ENCODE measurements at places on chromosomes 4 and X. TPM values are rescaled to one million over a fixed set of nuclear protein-coding genes. Genes with fewer than 3 reads are reported as not detected.

The AKAP4 gene
- not detected for total RNA-seq

DNA sequence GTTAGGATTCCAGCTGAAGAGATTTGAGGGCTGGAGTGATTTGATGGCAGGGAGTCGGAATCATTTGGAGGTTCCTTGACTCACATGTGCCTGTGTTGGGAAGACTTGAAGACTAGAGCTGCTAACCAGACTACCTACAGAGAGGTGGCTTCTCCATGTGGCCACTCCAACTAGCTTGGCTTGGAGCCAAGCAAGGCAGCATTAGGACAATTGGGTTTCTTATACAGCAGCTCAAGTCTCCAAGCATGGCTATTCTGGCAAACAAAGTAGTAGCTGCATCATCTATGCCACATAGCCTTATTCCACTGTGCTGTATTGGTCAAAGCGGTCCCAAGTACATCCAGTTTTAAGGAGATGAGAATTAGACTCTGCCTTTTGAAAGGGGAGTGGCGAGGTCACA lies 171.7 kb upstream of the SLC4A4 start:
- DNase-seq, result no peak

DNA sequence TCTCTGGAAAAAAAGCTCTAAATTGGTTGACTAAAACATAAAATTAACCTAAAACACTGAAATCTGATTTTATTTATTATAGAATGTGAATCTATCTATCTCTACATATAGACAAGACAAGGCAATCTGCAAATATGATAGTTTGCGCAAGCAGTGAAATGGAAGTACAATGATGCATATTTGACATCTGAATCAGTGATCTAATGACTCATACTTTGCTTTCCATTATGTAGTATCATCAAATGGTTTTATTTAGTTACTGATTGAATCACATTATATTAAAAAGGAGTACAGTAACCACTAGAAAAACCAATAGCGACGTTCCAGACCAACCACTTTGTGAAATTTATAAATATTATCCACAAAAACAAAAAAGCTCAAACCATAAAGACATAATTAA lies 1969.3 kb downstream of the PCDH7 start:
- no peak for DNase-seq

- DNase-seq, result no peak
Observed at GRCh38 chr4:83929550-83929949, 393.6 kb downstream of the GPAT3 start.

The NDP gene
- not detected for total RNA-seq

GRCh38 chr4:913280-913618 lies 18.9 kb downstream of the GAK start:
- no peak for DNase-seq

GRCh38 chr4:172989984-172990820 lies 178.4 kb upstream of the GALNT7 start:
- no peak for DNase-seq

The MAGEB10 gene
- total RNA-seq, result not detected

The HAUS7 gene
- 59.9 TPM for total RNA-seq

- no peak for DNase-seq
Observed at GRCh38 chr4:72286185-72286584, 254.4 kb downstream of the NPFFR2 start.

DNA sequence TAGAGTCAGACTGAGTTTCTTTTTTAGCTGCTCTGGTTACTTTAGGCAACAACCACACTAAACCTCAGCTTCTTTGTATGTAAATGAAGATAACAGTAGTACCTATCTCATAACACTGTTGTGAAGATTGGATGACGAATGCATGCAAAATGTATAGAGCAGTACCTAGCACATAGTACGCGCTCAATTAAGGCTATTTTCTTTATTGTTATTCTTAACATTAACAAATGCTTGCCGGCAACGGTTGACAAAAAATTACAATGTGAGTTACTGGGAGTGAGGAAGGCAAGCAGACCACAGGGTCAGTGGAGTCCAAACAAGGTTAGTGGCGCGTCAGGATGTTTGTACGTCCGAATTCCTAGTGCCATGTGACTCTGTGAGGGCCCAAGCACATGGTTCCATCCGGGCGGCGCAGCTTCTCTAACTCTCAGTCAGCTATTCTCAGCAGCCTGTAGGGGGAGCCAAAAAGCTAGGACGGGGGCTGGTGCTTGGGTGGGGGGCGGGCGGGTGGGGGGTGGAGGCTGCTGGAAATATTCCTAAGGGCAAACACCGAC lies 821 bp upstream of the NALF2 start:
- no peak for DNase-seq

The PLS3 gene
- total RNA-seq, result 164 TPM

DNA sequence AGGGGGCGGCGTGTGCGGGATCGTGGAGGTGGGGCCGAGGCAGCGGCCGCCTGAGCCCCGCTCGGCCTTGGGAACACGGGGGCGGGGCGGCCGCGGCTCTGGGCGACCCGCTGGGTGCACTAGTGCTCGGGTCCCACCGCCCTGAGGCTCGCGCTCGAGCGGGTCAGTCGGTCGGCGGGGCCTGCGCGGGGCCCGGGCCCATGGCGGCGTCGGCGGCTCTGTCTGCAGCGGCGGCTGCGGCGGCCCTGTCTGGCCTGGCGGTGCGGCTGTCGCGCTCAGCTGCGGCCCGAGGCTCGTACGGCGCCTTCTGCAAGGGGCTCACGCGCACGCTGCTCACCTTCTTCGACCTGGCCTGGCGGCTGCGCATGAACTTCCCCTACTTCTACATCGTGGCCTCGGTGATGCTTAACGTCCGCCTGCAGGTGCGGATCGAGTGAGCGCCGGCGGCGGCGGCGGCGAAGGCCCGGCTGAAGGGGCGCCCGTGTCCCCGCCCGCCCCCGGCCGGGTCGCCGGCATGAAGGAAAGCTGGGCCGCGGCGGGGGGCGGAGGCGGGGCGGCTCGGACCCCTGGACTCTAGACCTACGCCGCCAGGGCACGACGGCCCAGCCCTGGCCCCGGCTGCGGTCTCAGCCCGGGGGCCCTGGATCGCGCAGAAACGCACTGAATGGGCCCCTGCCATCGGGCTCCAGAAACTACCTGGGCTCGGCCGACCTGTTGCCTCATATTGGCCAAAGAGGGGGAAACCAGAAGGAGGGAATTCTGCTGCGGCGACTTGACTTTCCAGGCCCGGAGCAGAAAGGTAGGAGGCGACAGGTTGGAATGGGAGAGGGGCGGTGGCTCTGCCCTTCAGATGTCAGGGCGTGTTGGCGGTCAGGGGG lies at the start of gene SMIM10L2A:
Gene SMIM10L2A (plus strand): TSS at position 13 of the 878 bp plus-strand sequence. CDS start 188 bp downstream, at position 201.
- DNase-seq, result no peak

DNA sequence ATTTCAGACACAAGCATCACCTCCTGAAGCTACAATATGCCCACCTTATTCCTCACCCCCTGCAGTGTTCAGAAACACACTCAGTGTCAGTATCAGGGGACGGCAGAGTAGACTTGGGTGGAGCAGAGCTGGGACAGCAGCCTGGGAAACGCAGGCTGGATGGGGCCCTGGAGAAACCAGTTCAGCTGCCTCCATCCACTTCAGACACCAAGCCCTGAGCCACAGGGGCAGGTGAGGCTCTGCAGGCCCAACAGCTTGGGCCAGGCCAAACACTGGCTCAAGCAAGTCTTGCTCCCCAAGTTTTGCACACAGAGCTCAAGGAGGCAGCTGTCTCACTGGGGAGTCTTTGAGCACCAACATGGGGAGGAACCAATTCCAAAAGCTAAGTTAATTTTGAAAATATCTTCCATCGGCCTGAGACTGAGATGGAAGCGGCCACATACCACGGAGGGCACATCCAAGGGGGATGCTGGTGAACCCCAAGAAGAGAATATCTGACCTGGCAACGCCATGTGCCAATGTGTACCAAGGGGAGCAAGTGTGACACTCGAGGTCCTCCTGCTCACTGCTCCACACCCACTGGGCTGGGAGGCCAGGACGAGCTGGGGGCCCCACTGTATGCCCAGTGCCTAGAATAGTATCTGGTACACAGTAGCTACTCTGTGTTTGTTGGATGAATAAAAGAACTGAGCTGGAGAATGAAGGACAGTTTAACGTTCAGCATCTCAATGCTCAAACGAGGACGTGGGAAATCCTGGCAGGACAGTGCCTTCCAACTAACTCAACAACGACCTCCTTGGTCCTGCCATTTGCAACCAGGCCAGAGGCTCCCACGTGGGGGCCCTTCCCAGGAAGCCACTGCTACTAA lies 45.6 kb downstream of the PPP2R2C start:
- no peak for DNase-seq

The MGARP gene
- total RNA-seq, result 2.3 TPM
